ENCODE measurements at places on chromosomes 7 and 10. TPM values are rescaled to one million over a fixed set of nuclear protein-coding genes. Genes with fewer than 3 reads are reported as not detected.

Gene CALML5
- total RNA-seq: not detected

Gene MLLT10
- total RNA-seq: 59.6 TPM

Gene NRCAM
- total RNA-seq: 81.9 TPM

Gene SLK
- 37.8 TPM for total RNA-seq

Gene TIAL1
- 26.3 TPM for total RNA-seq

Gene HMX2
- not detected for total RNA-seq

Gene CLCN1
- 0.19 TPM for total RNA-seq

Gene CYP26C1
- 0.32 TPM for total RNA-seq
